ENCODE measurements at places on chromosomes 5 and 9. TPM values are rescaled to one million over a fixed set of nuclear protein-coding genes. Genes with fewer than 3 reads are reported as not detected.

The MBLAC2 gene
- 3.2 TPM for total RNA-seq

The EFNA5 gene
- total RNA-seq = 0.23 TPM

The PCDHB11 gene
- total RNA-seq = 4.5 TPM

The LCN1 gene
- total RNA-seq = not detected

The SYK gene
- 41.1 TPM for total RNA-seq

DNA sequence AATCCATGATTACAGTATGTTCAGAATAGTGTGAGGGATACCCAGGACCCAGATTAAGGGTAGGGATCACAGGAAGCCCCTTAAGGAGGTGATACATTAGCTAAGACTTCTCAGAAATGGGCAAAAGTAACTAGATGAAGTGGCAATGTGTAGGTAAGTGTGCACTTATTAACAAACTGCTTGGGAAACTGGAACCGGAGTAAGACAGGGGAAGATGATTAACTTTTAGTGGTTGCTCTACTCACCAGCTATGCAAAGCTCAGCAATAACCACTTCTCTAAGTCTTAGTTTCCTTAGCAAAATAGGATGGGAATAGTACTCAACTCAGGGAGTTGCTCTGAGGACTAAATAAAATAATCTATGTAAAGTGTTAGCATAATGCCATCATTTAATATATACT lies 182.2 kb downstream of the MCTP1 start:
- H3K4me3 ChIP-seq = no peak overlapping the region
- H3K27ac ChIP-seq = no peak overlapping the region
- no peaks in the 10 kb centered on the region for H3K27me3 ChIP-seq
- no peaks in the 10 kb centered on the region for H3K36me3 ChIP-seq
- no peak for DNase-seq

Measured in pancreas (tissue), 10 donors.